ENCODE measurements at places on chromosomes 7 and 10. TPM values are rescaled to one million over a fixed set of nuclear protein-coding genes. Genes with fewer than 3 reads are reported as not detected.

DNA sequence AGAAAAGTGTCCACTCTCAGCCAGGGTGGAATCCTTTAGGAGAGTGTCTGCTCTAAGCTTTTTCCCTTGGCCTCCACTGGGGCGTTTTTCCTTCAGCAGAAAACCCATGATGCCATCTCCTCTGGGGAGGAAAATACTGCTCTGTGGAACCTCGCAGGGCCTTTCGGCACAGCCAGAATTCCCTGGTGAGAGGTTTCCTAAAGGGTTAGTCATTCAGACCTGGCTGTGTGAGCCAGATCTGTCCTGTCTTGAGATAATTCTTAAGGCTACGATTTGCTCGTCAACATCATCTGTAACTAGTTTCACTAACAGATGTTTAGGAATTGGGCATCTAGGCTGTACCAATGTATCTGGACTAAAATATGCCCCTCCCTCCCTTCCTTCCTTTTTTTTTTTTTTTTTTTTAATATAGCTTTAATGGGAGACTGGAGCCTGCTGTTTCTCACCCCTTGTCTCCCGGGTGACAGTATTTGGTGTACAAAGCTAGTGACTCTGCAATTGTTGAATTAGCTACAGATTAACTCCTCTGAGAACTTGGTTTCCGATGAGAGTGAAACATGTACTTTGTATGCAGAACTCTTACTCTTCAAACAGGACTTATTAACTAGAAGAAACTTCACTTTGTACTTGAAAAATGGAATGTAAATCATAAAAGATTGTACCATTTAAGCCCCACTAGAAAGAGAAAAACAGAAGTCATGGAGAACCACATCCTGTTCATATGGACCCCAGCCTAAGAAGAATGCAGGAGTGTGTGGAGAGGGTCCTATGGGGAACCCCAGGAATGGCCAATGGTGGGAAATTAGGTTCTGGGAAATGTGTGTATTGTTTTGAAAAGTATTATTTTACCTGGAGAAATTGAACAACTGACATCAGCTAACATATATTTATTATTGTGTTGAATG, 230.9 kb downstream of the CAMK1D start:
- no peak for DNase-seq

DNA sequence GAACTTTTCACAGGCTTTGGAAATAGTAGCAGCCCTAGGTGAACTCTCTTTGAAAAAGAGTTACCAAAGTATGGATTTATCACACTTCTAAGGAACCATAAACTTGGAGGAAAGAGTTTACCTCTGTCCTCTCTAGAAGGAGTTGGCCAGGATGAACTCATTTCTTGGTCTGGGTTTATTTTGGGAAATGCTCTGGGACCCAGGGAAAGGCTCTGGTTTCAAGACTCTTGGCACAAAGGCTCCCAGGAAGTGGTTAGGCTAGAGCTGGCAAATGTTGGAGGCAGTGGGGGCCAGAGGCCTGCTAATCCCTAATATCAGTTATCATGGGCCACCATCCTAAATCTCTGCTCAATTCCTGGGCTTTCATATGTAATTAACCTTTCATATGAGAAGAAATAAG, 36.3 kb upstream of the CDK6 start:
- DNase-seq = no peak

GRCh38 chr10:103083266-103083976, 109.7 kb downstream of the NT5C2 start:
- no peak for DNase-seq

DNA sequence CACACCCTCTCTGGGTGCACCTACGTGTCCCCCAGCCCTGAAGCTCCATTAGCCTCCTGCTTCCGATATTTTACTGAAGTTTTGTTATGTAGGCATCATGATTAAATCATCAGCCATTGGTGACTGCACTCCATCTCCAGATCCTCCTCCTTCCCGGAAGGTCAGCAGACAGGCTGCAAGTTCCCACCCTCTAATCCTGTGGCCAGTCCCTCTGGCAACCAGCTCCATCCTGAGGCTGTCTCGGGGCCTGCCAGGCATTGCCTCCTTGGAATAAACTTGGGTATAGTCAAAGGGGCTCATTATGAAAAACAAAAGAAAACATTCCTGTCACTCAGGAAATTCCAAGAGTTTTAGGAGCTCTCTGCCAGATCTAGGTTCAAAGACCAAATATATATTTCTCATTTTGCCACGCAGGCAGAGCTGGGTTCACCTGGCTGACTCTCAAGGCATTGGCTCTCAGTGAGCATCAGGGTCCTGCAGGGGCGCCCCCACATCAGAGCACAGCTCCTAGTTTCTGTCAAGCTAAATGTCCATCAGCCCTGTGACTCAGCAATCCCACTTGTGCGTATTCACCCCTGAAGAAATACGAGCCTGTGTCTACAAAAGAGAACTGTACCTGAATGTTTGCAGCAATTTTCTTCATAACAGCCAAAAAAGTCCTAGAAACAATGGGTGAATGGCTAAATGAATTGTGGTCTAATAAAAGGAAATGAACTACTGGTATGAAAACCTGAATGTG, 27.4 kb upstream of the TMEM72 start:
- DNase-seq = no peak

DNA sequence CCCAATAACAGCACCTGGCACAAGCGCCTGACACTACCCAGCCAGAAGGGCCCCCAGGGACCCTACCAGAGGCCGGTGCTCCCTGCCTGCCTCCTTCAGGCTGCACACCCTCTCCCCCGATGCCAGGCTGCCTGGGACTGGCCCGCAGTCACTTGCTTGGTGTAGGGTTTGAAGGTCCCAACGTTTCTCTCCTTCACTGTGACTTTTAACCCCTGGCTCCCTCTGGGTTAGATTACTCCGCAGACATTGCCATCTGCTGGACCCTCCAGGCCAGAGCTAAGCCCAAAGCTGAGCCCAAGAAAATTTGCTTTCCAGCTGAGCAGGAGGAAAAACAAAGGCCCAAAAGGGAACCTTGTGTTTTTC, 6.9 kb downstream of the CDHR1 start:
- DNase-seq = no peak

DNA sequence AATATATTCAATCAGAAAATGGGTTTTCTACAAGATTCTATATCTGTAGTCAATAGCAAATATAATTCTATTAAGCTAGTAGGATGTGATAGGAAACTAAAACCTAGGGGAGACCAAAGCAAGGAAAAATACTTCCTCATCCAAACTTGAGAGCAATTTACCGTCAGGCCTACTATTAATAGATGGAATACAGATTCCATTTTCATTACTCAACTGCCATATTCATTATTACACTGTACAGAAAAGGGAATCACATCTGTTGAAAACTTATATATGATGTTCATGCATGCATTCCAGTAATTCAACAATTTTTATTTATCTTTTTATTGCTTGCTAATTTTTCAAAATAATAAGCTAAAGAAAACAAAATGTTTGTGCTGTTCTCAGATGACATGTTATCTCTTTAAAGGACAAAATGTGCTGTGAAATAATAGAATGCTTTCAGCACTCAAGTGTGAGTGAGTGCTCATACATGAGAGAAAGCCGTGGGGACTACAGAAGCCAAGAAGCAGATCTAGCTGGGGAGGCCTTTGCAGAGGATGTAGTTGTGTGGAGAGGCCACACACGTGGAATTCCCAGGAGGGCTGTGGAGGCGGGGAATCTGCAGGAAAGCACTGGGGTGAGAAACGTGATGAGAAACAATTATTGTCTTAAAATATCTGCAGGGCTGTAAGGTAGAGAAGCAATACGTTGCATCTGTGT, 110.0 kb downstream of the EGFR start:
- no peak for DNase-seq

The SLC26A3 gene
- total RNA-seq = 0.36 TPM

DNA sequence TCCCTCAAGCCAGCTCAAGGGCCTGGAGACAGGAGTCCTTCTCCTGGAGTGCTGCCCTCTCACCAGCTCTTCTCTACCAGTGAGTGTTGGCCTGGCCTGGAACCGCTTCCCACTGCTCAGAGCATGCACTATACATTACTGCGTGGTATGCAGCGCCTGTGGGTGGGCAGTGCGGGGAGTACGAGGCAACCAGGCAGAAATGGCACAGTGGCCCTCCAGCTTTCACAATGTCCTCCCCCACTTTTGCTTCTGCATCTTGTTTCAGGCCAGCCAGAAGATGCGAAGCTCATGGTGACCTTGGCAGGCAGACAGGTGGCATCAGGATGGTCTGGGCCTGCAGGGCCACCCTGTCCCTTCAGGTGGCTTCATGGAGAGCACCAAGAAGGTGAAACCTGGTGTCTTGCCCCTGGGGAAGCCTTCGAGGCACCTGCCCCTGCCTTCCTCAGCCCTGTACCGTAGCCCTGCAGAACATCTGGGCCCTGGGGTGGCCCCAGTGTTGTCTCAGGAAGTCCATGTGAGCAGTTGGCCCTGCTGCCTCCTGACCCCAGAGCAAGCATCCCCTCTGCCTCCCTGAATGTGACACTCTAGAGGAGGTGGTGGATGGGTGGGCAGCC, 35.8 kb downstream of the RASGEF1A start:
- no peak for DNase-seq

GRCh38 chr10:32256613-32257437, 90.1 kb downstream of the EPC1 start:
- peak; percentile 54 for DNase-seq

DNA sequence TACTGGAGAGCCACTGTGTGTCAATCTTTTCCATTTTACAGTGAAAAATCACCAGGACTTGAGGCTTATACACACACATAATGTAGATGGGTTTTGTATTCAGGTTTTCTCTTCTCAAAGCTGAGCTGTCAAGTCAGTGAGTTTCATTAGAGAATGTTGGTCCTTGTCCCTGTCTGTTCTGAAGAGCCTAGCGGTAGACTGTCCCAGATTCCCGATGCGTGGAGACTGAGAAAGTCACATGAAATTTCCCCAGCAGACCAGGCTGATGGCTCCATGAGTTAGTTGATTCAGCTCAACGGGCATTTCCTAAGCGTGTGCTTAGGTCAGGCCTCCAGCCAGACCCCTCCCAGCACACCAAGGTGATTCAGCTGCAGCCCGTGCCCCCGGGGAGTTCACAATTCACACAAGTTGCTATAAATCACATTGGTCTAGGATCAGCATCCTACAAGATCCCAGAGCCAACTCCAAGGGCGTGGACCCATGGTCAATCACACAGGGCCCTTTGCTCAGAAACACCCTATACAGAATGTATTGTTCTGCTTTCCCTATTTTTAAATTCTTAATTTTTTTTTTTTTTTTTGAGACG, 17.2 kb downstream of the CHST15 start:
- no peak for DNase-seq

DNA sequence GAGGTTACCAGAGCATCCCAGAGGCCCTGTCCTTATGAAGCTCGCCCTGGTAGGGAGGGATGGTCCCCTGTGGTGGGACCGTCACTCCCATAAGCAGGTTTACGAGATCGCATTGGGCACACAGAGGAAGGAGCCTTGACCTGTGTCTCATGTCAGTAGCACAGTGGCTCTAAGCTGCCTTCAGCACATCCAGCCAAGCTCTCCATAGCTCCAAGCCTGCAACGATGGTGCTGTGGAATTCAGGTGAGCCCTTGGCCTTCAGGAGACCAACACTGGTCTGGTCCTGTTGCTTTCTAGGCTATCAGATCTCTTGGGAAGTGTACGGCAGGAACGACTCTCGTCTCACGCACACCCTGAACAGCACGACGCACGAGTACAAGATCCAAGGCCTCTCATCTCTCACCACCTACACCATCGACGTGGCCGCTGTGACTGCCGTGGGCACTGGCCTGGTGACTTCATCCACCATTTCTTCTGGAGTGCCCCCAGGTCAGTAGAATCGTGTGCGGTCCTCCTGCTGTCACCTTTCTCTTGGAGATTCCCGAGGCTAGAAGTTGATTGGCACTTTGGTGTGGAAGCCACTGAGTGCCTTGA, 605.3 kb upstream of the FOXK1 start:
- no peak for DNase-seq

The GSTO2 gene
- total RNA-seq = 28.5 TPM

DNA sequence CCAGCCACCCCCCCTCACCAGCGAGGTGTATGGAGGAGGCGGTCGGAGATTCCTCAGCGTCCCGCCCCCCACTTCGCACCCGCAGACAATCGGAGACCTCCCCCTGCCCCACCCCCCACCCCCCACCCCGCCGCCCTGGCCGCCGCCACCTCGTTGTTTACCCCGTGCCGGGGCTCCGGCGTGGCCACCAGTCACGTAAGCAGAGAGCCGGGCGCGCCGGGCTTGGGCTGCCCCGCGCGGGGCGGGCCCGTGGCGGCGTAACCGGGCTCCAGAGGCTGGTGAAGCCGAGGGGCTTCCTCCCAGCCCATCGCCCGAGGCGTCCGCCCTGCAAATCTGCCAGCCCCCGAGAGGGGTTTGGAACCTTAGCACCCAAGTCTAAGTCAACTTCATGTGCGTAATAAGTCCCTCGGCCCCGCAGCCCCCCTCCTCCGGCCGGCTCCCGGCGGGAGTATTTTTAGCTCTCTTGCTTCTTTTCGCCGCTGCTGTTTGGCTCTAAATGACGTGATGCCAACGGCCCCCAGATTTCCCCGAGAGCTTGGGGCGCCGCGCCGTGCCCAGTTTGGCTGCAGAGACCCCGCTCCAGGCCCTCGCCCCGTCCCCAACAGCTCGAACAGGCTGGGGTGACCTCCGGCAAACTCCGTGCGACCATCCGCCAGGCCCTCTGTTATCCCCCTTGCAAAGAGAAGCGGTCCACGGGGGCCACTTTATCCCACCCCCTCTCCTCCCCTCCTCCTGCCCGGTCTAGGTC, 2.7 kb downstream of the MXI1 start:
- no peak for DNase-seq

- DNase-seq = no peak
These were observed 28.8 kb upstream of the ZNF488 start for GRCh38 chr10:47412869-47413268.

DNA sequence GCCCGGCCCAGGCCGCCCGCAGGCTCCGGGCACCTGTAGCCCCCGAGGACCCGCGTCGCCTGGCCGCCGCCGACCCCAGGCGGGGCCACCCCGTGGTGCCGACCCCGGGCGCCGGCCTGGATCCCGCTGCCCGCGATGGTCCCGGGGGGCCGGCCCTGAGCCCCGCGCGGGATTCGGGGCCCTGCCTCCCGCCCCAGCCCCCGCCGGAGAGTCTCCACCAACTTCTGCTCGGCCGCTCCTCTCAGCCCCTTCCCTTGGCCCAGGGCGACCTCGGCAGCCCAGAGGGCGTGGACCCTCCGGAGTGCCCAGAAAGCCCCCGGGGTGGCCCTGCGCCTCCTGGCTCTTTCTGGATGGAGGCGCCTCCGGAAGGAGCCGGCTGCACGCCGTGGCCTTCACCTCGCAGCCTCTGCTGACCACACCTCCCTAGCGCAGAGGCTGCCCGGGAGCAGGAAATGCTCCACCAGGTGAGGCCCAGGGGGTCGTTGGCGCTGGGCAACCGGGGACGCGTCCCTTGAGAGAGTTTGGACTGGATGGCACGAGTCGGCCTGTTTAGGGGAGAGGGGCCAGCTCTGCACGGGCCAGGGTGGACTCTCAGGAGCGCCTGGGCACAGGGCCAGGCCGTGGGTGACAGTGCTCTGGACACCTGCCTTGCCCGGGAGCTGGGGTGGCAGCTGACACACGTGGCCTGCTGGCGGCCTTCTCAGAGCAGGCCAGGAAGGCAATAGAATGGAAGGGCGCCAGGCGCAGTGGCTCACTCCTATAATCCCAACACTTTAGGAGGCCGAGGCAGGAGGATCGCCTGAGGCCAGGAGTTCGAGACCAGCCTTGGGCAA, 529 bp downstream of the ZNF853 start:
- no peak for DNase-seq

All from Panc1 (cell line).